ENCODE measurements at places on chromosomes 3 and 15. TPM values are rescaled to one million over a fixed set of nuclear protein-coding genes. Genes with fewer than 3 reads are reported as not detected.

RAB27A gene
- total RNA-seq = 12.3 TPM

GRCh38 chr3:111681661-111682426 is 86.7 kb upstream of the ZBED2 start:
- DNase-seq = no peak

SPESP1 gene
- not detected for total RNA-seq

- no peak for DNase-seq
Measured at GRCh38 chr3:39641274-39641673, 168.1 kb upstream of the MYRIP start.

Data from PC-9 (cell line).